Aorta (tissue), 5 donors: ENCODE measurements at places on chromosomes 2 and 18. TPM values are rescaled to one million over a fixed set of nuclear protein-coding genes. Genes with fewer than 3 reads are reported as not detected.

Gene FAM98A
- total RNA-seq: 39.7 TPM

Gene UGT1A5
- not detected for total RNA-seq

Gene VWC2L
- not detected for total RNA-seq

Gene LYPD6B
- total RNA-seq: not detected

Gene RPL37A
- 1,684 TPM for total RNA-seq

Gene FAM161A
- 2.5 TPM for total RNA-seq

Gene C2orf80
- not detected for total RNA-seq

Gene PIEZO2
- total RNA-seq: 8.8 TPM

Gene HOXD1
- 2.2 TPM for total RNA-seq

Gene CYP1B1
- total RNA-seq: 114 TPM

Gene CAVIN2
- 23.2 TPM for total RNA-seq

- no peaks in the 10 kb centered on the region for H3K4me1 ChIP-seq
- H3K27me3 ChIP-seq: no peaks in the 10 kb centered on the region
- H3K36me3 ChIP-seq: no peaks in the 10 kb centered on the region
- H3K4me3 ChIP-seq: no peak overlapping the region
These were observed 313.2 kb downstream of the RND3 start for GRCh38 chr2:150174056-150174805.

- no peak for DNase-seq
- no peak overlapping the region for H3K27ac ChIP-seq
- peaks cover 1% of the 10 kb centered on the region for H3K36me3 ChIP-seq
- H3K4me1 ChIP-seq: no peaks in the 10 kb centered on the region
- no peak overlapping the region for H3K4me3 ChIP-seq
- no peaks in the 10 kb centered on the region for H3K27me3 ChIP-seq
These were observed 59.9 kb upstream of the B3GNT7 start for GRCh38 chr2:231335591-231335990.

GRCh38 chr18:9737472-9738121, 29.5 kb downstream of the RAB31 start:
- DNase-seq: no peak
- no peaks in the 10 kb centered on the region for H3K27me3 ChIP-seq
- H3K27ac ChIP-seq: no peak overlapping the region
- H3K4me1 ChIP-seq: peaks cover 3% of the 10 kb centered on the region
- no peak overlapping the region for H3K4me3 ChIP-seq

- no peak overlapping the region for H3K4me3 ChIP-seq
- no peak for DNase-seq
- no peak overlapping the region for H3K27ac ChIP-seq
- no peaks in the 10 kb centered on the region for H3K4me1 ChIP-seq
- no peaks in the 10 kb centered on the region for H3K36me3 ChIP-seq
These were observed 98.9 kb upstream of the LGALSL start for GRCh38 chr2:64354857-64355680.

GRCh38 chr2:214069254-214069653, 341.6 kb upstream of the VWC2L start:
- no peak for DNase-seq
- no peak overlapping the region for H3K4me3 ChIP-seq
- H3K36me3 ChIP-seq: no peaks in the 10 kb centered on the region
- no peaks in the 10 kb centered on the region for H3K4me1 ChIP-seq
- no peak overlapping the region for H3K27ac ChIP-seq

GRCh38 chr2:98026927-98027522, 31.3 kb upstream of the TMEM131 start:
- no peaks in the 10 kb centered on the region for H3K36me3 ChIP-seq
- DNase-seq: no peak
- no peak overlapping the region for H3K27ac ChIP-seq
- H3K27me3 ChIP-seq: no peaks in the 10 kb centered on the region

DNA sequence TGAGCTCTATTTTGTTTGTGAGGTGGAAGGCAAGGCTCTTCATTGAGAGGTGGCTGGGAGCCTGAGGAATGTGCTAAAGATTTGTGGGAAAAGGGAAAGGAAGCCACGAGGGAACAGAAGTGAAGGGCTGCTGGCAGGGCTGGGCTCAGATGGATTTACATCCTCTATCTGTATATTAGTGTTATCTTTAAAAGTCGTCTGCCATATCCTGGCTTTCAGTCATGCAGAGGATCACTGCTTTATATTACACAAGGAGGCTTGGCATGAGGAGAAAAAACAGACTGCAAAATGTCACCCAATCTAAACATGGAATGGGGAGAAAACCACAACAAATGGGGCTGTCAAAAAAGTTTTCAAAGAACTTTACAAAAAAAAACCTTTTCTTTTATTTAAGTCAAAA, 434.4 kb downstream of the HRH4 start:
- no peaks in the 10 kb centered on the region for H3K27me3 ChIP-seq
- no peak overlapping the region for H3K27ac ChIP-seq
- no peak overlapping the region for H3K4me3 ChIP-seq
- no peaks in the 10 kb centered on the region for H3K36me3 ChIP-seq
- H3K4me1 ChIP-seq: no peaks in the 10 kb centered on the region

DNA sequence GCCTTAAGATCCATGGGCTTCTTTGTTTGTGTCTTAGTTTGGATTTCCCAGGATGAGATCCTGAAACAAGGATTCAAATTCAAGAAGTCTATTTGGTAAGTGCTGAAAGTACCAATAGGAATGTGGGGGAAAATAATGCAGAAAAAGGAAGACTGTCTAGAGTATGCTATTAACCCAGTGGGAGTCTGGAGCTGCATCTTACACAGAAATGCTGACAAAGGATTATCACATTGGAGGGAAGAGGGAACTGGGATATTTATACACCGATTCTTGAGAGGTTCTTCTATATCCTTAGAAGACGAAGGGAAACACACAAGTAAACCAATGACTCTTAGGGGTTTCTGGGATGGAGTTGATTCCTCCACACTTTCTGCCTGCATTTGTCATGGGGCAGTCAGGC, 294.8 kb upstream of the FIGN start:
- H3K36me3 ChIP-seq: no peaks in the 10 kb centered on the region
- no peak for DNase-seq
- no peak overlapping the region for H3K27ac ChIP-seq
- H3K4me3 ChIP-seq: no peak overlapping the region
- no peaks in the 10 kb centered on the region for H3K27me3 ChIP-seq

- no peaks in the 10 kb centered on the region for H3K4me1 ChIP-seq
- H3K4me3 ChIP-seq: no peak overlapping the region
- no peak for DNase-seq
These were observed 25.1 kb upstream of the ME2 start for GRCh38 chr18:50853863-50854271.

GRCh38 chr18:32607816-32608215, 137.1 kb upstream of the GAREM1 start:
- no peak overlapping the region for H3K27ac ChIP-seq
- no peaks in the 10 kb centered on the region for H3K36me3 ChIP-seq
- H3K27me3 ChIP-seq: no peaks in the 10 kb centered on the region
- DNase-seq: no peak
- no peak overlapping the region for H3K4me3 ChIP-seq

GRCh38 chr18:61034580-61034979, 298.6 kb upstream of the CDH20 start:
- no peaks in the 10 kb centered on the region for H3K36me3 ChIP-seq
- no peaks in the 10 kb centered on the region for H3K4me1 ChIP-seq
- no peaks in the 10 kb centered on the region for H3K27me3 ChIP-seq
- no peak overlapping the region for H3K27ac ChIP-seq
- no peak overlapping the region for H3K4me3 ChIP-seq
- no peak for DNase-seq

GRCh38 chr2:206556357-206556949, 85.8 kb upstream of the FAM237A start:
- H3K27ac ChIP-seq: no peak overlapping the region
- H3K4me1 ChIP-seq: no peaks in the 10 kb centered on the region
- no peaks in the 10 kb centered on the region for H3K36me3 ChIP-seq
- no peaks in the 10 kb centered on the region for H3K27me3 ChIP-seq

GRCh38 chr2:134461511-134461910, 207.6 kb downstream of the MGAT5 start:
- H3K4me1 ChIP-seq: no peaks in the 10 kb centered on the region
- H3K27me3 ChIP-seq: no peaks in the 10 kb centered on the region
- no peak overlapping the region for H3K27ac ChIP-seq
- H3K4me3 ChIP-seq: no peak overlapping the region
- H3K36me3 ChIP-seq: no peaks in the 10 kb centered on the region

DNA sequence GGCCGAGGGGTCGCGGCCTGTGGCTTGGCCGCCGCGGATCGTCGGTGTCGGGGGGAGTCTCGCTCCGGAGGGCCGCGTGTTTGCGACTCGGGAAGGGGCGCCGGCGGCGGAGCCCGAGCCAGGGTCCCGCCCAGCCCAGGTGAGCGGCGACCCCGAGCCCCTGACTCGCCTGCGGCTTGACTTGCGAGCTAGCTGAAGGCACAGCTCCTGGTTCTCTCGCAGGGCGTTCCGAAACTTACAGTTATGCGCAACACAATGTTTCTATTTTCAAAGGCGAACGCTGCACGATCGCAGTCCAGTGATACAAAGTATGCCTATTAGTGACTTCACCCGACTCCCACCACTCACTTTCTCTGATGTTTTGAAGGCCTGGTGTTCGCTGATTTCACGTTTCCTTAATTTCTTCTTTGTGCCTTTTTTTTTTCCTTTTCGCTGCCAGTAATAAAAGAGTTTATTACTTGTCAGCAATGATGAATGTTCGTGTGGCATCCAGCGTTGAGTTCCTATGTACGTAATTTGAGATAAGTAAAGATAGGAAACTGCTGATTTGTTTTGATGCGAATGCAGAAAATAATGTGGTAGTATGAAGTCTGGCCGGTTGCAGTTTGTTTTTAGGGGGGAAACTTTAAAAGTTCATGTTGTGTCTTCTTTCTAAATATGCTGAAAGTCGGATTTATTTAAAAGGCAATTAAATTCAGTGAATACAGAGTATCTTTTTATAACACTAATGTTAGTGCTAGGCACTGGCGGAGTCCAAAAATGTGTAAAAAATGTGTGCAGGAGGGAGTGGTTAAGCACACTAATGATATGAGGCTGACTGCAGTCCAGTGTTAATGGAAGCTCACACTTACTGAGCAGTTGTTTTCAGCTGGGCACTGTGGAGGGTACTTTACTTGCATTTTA, 706 bp downstream of the UBXN2A start:
- peak overlapping the region; percentile 86 for H3K27ac ChIP-seq
- H3K36me3 ChIP-seq: no peaks in the 10 kb centered on the region
- peak overlapping the region; percentile 83 for H3K4me3 ChIP-seq

GRCh38 chr2:76268902-76269620, 558.3 kb upstream of the GCFC2 start:
- H3K4me1 ChIP-seq: no peaks in the 10 kb centered on the region
- no peaks in the 10 kb centered on the region for H3K36me3 ChIP-seq
- no peak overlapping the region for H3K27ac ChIP-seq
- no peak for DNase-seq
- H3K27me3 ChIP-seq: no peaks in the 10 kb centered on the region
- H3K4me3 ChIP-seq: no peak overlapping the region

GRCh38 chr2:223147431-223147830, 95.4 kb downstream of the KCNE4 start:
- H3K36me3 ChIP-seq: no peaks in the 10 kb centered on the region
- no peak overlapping the region for H3K4me3 ChIP-seq
- no peaks in the 10 kb centered on the region for H3K27me3 ChIP-seq
- no peak overlapping the region for H3K27ac ChIP-seq
- DNase-seq: no peak

DNA sequence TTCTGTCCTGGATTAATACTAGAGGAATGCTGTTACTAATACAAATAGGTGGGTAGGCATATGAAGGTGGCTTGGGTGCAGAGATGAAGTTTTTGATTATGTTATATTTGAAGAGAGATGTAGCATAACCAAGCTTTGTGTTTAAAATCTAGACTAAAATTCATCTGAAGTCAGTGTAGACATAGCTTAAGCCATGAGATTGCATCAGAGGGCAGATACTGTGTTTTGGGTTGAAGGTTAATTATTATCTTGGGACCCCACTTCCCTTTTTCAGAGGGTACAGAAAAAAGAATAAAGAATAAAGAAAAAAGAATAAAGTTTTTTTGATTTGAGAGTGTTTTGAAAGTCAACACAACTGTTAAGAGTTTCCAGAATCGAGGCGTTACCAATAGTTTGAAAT, 13.0 kb downstream of the PPM1B start:
- H3K4me1 ChIP-seq: peaks cover 6% of the 10 kb centered on the region
- H3K27me3 ChIP-seq: no peaks in the 10 kb centered on the region
- no peak for DNase-seq
- H3K36me3 ChIP-seq: peaks cover 3% of the 10 kb centered on the region
- H3K4me3 ChIP-seq: no peak overlapping the region
- no peak overlapping the region for H3K27ac ChIP-seq

DNA sequence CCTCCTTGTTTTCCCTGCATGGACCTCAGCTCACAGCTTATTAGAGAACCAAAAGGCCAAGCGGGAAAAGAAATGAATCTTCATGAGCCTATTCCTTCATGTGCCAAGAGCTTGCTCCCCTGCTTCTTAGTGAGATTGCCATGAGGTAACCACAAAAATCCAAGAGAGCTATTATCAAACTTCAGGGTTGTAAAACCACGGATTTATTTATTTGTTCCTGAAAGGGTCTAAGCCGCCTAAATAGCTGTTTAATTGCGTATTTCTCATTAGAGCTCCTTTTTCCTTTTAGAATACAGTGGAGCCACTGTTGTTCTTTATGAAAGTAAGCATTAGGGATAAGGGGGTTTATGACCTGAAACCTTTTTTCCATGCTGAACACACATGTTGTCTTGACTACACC, 58.0 kb downstream of the SRD5A2 start:
- DNase-seq: no peak
- no peaks in the 10 kb centered on the region for H3K36me3 ChIP-seq
- no peak overlapping the region for H3K4me3 ChIP-seq
- no peak overlapping the region for H3K27ac ChIP-seq
- no peaks in the 10 kb centered on the region for H3K27me3 ChIP-seq
- H3K4me1 ChIP-seq: no peaks in the 10 kb centered on the region

- H3K4me1 ChIP-seq: no peaks in the 10 kb centered on the region
- no peaks in the 10 kb centered on the region for H3K36me3 ChIP-seq
- no peaks in the 10 kb centered on the region for H3K27me3 ChIP-seq
These were observed 414.7 kb downstream of the LPIN1 start for GRCh38 chr2:12161085-12161484.

DNA sequence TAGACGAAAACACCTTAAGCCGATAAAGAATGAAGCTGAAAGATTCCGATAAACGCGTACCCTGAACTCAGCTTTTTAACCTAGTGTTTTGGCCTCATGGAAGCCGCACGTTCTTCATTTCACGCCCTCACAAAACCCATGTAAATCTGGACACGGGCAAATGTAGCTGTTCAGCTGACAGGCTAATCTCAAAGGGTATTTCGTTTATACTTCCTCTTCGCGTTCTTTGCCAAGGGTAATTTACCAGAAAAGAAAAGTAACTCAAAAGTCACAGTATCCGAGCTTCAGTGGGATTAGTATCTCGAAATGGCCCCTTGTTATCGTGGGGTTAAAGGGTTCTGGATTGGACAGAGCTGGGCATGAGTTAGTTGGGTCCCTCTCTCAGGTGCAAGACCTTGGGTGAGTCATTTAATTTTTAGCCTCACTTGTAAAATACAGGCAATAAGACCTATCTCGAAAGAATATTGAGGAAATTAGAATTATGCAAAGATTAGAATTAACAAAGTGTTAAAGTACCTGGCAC, 22.0 kb upstream of the STPG4 start:
- H3K27ac ChIP-seq: peak overlapping the region; percentile 95
- no peaks in the 10 kb centered on the region for H3K36me3 ChIP-seq
- DNase-seq: no peak
- H3K4me3 ChIP-seq: peak overlapping the region; percentile 49
- peaks cover 11% of the 10 kb centered on the region for H3K4me1 ChIP-seq

GRCh38 chr2:121018136-121019061, 266.6 kb downstream of the TFCP2L1 start:
- no peak overlapping the region for H3K4me3 ChIP-seq
- DNase-seq: peak; percentile 58
- H3K4me1 ChIP-seq: no peaks in the 10 kb centered on the region
- H3K27me3 ChIP-seq: no peaks in the 10 kb centered on the region

- no peaks in the 10 kb centered on the region for H3K4me1 ChIP-seq
- no peaks in the 10 kb centered on the region for H3K27me3 ChIP-seq
- H3K36me3 ChIP-seq: no peaks in the 10 kb centered on the region
These were observed 321.5 kb upstream of the TANK start for GRCh38 chr2:160838691-160839090.
